ENCODE measurements at places on chromosomes 7 and 10.
A peak's percentile ranks its signal among the peaks of the same experiment; 100 is the strongest.

GRCh38 chr7:55202150-55202913 is 162.8 kb upstream of the LANCL2 start:
- no peak for DNase-seq

DNA sequence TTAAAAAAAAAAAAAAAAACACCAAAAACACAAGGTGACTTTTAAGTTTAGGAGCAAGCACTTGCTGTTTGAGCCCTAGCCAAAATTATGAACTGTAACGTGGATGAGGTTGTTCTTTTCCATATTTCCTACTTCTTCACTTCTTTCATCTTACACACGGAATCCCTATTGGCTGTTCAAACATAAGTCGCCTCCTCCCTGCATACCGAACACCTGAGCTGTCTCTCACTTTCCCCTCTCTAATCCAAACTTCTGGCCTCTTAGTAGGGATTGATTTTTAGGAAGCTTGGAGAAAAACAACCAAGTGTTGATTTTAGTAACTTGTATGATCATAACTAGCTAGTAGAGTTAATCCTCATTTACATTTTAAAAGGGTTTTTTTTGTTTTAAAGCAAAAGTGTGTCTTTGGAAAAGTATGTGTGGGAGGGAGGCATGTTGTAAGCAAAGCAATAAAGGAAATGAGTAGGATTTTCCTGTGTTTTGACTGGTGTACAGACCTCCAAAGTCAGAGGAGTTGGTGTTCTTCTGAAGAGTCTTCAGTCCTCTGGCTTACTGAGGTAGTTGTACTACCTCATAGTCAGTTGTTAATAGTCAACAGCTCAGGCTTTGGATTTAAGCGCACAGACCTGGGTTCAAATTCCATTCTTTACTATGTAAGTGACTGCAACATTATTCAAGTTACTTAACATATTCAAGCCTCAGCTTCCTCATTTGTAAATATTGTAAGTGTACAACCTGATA is 39.3 kb downstream of the RABGEF1 start:
- DNase-seq, result no peak

GRCh38 chr7:12564996-12565764 is 5.3 kb upstream of the SCIN start:
- DNase-seq, result no peak

GRCh38 chr10:119518936-119519335 is 23.6 kb downstream of the RGS10 start:
- DNase-seq, result no peak

DNA sequence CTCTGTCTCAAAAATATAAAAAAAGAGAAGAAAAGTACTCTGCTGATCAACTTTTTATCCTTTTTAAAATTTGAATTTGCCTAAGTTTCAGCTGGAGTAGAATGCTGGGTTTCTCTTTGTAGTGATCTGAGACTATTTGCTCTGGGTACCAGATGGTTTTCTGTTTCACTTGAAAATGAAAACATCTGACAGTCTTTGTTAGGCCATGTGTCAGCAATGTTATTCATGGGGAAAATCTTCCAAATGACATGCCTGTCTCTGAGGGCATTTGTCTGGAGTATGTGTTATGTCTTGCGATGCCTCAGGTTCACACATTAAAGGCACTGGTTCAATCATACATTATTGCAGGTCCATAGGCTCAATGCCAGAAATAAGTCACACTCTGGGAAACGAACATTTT is 175.3 kb upstream of the TMEM229A start:
- no peak for DNase-seq

DNA sequence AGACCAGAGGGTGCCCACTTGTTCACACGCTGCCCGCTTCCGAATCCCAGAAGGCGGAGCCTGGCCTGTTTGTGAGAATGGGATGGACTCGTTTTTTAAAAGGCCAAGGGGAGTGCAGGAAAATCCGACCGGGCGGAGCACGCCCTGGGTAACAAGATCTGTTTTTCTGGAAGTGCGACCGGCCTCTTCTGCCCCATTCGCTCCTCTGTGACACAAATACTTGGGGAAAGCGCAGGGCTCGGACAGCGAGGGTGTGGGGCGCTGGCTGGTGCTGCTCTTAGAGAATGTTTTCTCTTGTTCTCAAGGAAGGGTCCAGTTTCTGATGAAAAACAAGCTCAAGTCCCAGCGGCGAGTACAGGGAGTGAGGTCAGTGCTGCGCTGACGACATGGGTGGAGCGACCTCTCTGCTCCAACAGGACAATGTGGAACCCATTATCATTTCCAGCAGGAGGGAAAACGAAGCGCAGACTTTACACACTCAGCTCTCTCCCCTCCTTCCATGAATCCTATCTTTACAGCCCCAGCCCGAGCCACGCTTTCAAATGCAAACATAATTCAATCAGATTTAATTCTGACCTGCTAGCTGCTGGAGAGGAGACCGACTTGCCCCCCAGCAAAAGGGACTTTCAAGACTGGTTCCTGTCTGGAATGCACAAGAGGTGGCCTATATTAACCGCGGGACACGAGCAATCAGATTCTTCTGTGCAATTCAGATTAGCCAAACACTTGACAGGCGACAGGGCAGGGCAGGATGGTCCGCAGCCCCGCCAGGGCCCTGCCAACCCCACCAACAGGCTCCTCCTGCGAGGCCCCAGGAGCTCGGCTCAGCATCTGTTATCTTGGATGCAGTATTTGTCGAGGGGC is 1.1 kb downstream of the RADIL start:
- DNase-seq, result peak; percentile 25

GRCh38 chr7:139111147-139111546 is 1.6 kb upstream of the ZC3HAV1 start:
- DNase-seq, result peak; percentile 53

- DNase-seq, result no peak
These were observed 279.1 kb upstream of the PITRM1 start for GRCh38 chr10:3451516-3452172.

DNA sequence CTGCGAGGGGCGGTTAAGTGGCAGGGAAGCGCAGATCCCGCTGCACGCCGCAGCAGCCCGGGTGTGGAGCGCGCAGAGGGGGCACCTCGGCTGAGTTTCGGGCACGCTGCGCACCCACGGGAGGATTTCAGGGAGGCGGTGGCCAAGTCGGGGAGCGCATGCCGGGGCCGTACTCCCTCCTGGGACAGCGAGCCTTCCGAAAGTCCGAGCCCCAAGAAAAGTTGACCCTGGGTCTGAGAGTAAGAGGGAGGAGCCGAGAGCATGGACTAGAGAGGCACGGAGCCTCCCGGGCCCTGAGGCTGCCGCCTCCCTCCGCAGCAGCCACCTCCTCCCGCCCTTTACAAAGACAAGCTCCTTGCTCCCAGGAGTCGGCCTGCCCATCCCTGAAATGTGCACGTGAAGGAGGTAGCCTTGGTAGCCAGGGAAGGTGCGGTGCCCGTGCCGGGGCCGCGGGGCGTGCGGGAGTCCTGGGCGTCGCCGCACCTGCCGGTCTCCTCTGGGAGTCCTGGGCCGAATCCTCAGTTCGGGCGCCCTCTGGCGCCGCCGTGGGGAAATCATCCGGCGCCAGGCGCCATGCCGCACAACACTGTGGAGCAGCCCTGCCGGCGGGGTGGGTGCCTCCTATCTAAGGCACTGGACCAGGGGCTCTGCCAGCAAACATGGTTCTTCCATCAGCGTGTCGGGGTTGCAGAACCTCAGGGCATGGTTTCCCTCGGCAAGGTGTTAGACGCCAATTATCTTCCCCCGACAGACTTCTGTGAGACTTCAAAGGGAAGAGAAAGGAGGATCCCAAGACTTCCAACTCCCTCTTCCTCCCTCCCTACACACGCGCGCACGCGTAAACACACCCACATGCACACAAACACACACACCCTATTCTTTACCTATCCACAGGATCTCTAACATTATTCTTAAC is 104.0 kb downstream of the TRIL start:
- DNase-seq, result peak; percentile 90

- DNase-seq, result no peak
These were observed 80.2 kb upstream of the TMEM229A start for GRCh38 chr7:124113045-124113444.

GRCh38 chr7:153523320-153524015 is 528.7 kb upstream of the DPP6 start:
- no peak for DNase-seq

DNA sequence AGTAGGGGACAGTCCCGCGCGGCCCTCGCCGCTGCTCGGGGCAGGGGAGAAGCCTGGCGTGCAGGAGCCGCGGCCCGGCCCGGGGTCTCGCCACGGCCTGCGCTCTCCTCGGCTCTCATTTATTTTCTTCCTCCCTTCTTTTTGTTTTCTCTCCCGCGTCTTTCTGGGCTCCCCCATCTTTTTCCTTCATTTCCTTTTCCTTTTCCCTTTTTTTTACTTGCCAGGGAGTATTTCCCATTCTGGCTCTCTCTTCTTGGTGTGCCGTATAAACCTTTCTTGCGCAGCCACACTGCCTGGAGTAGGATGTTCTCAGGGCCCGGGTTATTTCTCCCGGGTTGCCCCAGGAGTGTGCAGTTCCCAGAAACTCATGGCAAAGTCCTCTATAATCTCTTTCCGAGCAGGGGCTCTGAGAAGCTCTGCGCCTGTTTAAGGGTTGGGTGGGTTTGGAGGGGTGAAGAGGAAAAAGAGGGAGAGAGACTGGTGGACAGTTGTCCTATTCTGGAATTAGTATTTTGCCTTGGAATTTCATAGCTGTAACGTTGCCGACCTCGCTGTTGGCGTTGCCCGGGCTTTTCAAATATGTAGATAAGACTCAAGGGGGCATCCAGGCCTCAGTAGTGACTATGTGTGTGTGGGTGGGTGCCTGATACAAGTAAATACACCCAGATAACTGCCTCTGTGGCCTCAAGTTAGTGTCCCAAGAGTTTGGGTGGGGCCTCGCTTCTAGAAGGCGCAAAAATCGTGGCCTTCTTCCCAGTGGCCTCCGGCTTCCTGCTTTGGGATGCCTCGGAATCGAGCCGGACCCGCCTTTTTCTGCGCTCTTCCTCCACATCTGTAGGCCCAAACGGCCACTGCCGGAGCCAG is 4.3 kb upstream of the ZNF503 start:
- DNase-seq, result peak; percentile 71

- no peak for DNase-seq
These were observed 199.0 kb downstream of the PTEN start for GRCh38 chr10:88062385-88062784.

DNA sequence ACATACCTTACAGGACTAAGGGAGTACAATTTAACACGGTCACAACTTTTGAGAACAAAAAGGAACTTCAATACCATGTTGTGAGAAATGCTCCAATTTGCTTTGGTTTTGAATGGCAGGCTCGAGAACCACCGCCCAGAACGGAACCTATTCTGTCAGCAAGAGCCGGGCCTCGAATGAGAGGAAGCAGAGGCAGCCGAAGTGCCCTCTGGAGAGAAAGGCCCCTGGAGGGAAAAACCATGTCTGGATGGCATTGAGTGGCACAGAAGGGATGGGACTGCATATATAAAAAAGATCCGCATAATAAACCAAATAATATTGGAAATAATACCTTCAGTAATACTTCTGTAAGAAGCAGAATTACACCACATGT is 85.6 kb downstream of the CHST15 start:
- DNase-seq, result no peak

GRCh38 chr10:11447586-11447985 is 163.9 kb downstream of the USP6NL start:
- no peak for DNase-seq

GRCh38 chr7:71829515-71829914 is 582.6 kb downstream of the CALN1 start:
- no peak for DNase-seq

DNA sequence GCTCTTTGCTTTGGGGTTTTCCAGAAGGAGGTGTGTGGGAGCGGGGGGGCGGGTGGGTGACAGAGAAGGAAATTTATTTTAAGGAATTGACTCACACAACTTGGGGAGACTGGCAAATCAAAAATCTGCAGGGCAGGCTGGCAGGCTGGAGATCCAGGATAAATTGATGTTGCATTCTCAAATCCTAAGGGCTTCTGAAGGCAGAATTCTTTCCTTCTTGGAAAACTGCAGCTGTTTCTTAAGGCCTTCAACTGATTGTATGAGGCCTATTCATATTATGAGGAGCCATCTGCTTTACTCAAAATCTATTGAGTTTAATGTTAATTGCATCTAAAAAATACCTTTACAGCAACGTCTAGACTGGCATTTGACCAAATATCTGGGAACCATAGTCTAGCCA is 1528.8 kb upstream of the LRRTM3 start:
- DNase-seq, result no peak

DNA sequence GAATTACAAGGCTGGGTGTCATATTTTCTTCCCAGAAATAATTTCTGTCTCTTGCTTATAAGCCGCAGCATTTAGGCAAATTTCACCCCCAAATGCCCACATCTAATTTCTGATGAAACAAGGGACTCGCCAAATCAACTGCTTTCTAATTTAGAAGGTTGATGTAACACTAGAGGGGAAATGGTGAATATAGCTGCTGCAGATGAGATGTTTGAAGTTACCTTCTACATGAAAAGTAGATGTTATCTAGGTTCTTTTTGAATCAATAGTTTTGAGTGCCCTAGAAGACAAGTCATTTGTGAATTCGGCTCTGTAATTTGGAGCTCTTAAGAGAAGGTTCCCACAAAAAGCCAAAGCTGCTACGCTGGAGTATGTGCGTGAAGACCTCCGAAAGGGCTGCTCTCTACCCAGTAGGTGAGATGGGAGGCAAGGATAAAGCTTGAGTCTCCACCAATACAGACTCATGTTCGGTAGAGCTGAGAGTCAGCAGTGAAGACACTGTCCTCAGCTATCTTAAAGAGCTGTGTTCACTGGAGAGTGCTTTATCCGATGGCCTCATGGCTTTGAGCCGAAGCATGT is 99.5 kb downstream of the FANK1 start:
- no peak for DNase-seq

DNA sequence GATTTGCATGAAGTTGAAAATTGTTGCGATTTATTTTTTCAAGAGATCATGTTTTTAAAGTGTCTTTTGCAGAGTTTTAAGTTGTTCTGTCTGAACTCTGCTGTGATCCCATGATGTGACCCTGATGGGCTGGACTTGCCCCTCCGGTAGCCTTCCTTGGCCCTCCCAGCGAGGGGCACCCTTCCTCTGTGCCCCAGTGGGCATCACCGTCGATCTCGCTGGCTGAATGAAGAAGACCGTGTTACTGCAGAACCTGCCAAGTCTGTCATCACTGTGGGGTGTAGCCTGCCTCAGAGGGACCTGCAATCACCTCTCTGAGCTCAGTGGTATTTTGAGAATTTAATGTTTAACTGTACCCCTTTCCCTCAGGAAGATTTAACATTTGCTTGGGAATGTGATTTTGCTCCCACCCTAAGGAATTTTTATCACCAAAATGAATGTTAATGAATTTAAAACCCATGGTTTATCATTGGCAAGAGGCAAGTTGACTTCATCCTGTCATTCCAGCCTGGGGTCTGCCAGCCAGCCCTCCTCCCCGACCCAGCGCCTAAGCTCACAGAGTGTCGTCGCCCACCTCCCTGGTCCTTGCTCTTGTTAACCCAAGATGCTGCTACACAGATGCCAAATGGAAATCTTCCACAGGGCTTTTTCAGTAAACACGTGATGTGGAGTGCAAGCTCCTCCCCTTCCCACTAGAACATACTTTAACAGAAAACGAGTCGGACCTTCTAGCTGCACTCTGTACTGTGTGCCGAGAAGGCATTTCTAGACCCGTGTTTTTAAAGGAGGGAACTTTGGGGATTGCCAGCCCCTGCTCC is 115.4 kb downstream of the NT5C2 start:
- DNase-seq, result no peak

DNA sequence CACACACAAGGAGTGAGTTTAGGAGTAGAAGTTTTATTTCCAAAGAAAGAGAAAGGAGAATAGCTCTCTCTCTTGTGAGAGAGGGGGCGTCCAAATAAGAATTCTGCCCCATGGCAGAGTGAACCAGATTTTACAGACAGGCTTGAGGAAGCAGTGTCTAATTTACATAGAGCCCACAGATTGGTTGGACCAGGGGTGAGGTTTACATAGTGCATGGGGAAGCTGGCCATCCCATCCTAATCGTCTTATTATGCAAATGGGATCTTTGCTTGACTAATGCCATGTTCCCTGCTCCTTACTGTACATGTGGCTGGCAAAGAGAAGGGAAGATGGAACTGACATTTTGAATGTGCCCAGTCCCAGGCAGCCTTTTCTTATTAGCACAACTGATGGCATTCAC is 60.0 kb upstream of the ACSM6 start:
- peak; percentile 75 for DNase-seq

All from NCI-H526 (cell line).